HEK293T (cell line): ENCODE measurements at places on chromosomes 4 and X.

- DNase-seq, result no peak
Measured at GRCh38 chr4:121177246-121178137, 13.4 kb upstream of the TNIP3 start.

DNA sequence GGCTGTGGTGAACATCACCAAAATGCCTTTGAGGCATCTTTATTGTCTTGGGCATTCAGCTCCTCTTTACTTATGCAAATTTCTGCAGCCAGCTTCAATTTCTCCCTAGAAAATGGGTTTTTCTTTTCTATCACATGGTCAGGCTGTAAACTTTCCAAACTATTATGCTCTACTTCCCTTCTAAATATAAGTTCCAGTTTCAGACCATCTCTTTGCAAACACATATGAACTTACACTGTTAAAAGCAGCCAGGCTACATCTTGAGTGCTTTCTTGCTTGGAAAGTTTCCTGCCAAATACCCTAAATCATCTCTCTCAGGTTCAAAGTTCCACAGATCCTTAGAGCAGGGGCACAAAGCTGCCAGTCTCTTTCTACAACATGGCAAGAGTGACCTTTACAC lies 13.2 kb downstream of the SCLT1 start:
- DNase-seq, result no peak

DNA sequence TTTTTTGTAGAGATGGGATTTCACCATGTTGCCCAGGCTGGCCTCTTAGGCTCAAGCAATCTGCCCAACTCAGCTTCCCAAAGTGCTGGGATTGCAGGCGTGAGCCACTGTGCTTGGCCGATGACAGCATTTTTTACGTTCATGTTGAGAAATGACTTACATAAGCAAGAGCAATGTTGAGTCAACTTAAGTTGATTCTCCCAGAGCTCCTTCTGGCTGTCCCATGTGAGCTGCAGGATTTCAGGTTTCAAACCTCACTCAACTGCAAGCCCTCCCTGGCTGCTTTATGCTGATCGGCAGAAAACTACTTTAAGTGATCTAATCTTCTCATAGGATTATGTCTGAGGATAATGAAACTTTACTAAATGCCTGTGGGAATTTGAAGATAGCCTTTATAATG lies 86.8 kb downstream of the GC start:
- no peak for DNase-seq

GRCh38 chrX:20362268-20363267 lies 95.9 kb upstream of the RPS6KA3 start:
- peak; percentile 22 for DNase-seq

GRCh38 chr4:104353481-104353880 lies 141.2 kb downstream of the CXXC4 start:
- DNase-seq, result no peak
